ENCODE measurements at places on chromosomes 5 and 9.

DNA sequence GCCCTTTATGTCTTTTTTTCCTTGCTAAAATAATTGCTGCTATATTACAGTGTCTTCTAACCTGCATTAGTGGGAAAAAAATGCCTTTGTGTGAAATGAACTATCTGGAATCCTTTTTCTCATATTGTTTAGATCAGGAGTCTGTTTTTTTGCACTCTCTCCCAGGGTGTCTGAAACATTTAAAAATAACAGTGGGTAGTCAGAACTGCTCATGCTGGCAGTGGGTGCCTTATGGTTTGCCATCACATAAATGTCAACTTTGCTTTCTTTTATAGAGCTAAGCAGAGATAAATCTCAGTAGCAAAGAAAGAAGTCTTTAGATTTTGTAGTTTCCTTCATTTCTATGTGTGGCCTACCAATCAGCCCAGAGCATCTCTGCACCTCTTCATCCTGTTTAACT is 347.8 kb upstream of the RGMB start:
- no peak for DNase-seq

GRCh38 chr9:108859459-108860114 is 2.5 kb upstream of the ACTL7A start:
- no peak for DNase-seq

DNA sequence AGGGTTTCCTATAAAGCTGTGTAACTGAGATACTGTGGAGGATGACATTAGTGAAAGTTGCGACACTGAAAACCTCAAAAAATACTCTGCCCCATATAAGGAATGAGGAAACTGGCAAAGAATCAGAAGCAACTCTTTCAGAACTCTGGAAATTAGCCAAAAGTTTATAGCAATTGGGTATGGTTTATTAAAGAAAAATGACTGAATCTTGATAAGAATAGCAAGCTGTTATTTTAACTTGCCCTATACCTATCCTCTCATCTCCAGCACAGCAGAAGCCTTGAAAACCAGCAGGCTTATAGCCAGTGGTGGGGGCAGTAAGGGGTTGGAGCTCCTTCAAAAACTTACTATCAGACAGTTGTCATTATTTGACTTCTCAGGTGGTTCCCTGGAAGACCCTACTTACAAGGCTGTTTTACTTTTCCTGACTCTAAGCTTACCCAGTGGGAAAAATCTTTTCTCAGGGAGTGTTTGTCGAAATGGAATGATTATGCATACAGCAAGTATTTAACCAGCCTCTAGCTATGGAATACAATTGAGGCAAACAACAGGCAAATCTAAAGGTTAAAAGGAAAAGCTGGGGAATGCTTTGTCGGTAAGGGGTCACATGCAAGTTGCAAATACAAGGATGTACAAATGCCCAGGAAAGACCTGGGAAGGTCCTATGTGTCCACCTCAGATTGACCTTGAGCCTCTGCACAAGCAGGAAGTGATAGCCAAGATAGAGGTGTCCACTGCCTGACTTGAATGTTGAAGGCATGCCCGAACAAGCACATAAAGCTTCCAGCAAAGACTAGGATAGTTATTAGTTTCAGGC is 21.0 kb upstream of the FAM151B start:
- DNase-seq = no peak

- DNase-seq = no peak
These were observed 14.1 kb downstream of the HSPB3 start for GRCh38 chr5:54469622-54470021.

DNA sequence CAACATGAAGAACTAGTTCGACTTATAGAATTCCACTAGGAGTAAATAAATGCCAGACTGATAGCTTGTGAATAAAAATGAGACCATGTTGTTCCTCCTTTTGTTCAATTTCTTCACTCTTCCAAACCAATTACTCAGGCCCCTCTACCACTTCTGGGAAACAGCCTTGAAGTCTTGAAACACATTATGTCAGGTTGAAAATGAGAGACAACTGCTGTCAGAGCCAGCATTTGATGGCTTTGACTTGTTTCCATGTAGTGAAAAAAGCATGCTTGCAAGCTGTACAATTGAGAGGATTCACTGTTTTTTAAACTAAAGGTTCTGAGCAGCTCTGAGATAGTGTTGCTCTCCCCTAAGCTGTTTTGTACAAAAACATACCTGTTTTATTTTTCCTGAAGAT is 337.1 kb upstream of the SGCD start:
- no peak for DNase-seq

DNA sequence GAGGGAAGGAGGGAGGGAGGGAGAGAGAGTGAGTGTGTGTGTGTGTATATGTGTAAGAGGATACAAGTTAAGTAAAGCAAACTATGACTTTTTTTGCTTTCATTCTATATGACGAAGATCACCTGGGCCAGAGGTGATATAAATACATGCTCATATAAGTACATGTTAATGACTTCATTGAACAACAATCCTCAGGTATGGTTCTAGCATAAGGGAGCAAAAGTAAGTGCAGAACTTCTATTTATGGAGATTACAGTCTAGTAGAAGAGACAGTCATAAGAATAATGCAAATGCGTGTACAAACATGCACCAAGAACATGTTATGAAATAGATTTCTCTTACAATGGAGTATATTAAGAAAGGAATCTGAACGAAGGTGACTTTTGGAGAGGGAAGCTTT is 1804.0 kb downstream of the MAT2B start:
- no peak for DNase-seq

DNA sequence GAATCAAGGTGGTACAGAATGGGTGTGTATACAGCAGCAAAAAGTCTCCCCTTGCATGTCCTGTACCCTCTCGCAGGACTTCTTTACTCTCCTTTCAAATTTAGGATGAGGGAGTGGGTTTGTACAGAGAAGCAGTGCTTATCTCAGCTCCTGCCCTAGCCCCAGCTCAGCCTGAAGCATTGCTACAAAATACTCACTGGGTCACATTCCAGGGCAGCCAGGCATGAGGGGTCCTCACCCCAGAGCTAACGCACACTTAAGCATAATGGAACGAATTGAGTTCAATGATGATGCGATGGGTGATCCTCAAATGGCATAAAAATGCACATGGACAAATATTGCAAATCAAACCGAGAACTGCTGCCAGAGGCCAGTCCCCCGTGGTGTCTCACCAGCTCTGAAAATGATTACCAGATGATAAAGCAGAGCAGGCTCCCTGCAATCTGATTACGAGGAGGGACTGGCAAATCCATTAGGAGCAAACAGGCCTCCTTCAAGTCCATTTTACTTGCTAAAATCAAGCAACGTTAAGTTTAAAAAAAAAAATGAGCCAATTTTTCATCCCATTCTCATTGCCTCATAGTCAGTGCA is 231.6 kb upstream of the TAS2R1 start:
- DNase-seq = no peak

DNA sequence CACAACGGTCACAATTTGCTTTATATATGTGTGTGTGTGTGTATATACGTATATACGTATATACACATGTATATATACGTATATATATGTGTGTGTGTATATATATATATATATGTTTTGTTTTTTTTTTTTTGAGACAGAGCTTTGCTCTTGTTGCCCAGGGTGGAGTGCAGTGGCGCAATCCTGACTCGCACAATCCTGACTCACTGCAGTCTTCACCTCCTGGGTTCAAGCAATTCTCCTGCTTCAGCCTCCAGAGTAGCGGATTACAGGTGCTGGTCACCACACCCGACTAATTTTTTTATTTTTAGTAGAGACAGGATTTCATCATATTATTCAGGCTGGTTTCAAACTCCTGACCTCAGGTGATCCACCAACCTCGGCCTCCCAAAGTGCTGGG is 3.1 kb downstream of the RNF38 start:
- no peak for DNase-seq

GRCh38 chr5:33482335-33482734 is 41.6 kb downstream of the TARS1 start:
- no peak for DNase-seq

DNA sequence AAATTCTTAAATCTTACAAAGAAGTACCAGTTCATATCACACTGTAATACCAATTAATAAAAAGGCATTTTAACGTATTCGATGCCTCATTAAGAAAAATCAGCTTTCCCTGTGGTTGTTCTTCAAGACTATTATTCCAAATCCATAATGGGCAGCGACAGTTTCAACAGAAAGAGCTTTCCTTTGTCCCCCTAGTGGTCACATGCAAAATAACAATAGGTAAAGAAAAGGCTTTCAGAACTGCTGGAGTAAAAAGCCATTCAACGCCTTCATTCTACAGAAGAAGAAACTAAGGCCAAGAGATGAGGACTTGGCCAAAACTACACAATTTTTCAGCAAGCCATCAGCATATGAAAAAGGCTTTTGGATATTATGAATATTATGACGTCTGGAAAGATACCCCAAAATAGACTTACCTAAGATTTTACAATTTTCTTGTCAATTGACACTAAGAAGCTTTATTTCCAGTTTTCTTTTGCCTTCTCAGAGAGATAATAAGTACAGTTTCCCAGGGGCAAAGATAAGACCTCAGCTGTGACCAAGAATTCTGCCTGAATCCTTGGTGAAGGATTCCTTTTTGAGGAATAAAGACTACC is 6.7 kb upstream of the CDH6 start:
- DNase-seq = peak; percentile 30

- DNase-seq = no peak
These were observed 85.5 kb upstream of the CTSL start for GRCh38 chr9:87640385-87640795.

GRCh38 chr5:179731791-179732411 is 721 bp upstream of the MAML1 start:
- no peak for DNase-seq

GRCh38 chr5:107805824-107806223 is 135.1 kb upstream of the EFNA5 start:
- no peak for DNase-seq

GRCh38 chr9:133709015-133709611 is 29.0 kb downstream of the SARDH start:
- peak; percentile 30 for DNase-seq

DNA sequence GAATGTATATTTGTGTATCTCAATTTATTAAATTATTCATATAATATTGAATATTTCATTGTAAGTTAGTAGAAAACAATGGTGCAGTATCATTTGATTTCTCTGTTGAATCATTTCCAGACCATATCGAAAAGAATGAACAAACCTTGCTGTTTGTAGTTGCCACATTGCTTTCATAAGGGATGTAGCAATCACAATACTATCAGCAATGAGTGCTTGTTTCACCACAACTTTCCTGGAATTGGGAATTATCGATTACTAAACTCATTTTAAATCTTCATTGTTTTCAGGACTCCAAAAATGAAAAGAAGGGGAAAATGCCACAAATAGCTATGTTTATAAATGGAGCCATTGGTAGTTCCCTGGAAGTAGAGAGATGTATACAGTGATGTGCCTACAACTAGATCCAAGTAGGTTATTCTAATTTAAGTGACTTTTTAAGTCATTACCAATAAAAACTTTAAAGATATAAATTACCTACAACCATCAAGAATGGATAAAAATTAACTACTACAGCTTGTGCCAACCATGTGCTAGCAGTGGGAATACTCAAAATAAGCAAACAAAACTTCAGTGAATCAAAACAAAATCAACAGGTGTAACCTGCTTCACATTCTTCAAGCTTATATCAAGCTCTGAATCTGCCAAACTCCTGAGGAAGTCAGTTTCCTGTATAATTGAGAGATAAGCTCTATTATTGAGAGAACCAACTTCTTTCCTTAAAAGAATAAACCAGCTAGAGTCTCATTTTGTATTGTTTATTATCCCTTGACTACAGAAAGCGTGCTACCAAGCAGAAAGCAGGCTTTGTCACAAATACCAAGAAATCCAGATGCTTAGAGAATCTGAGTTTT is 358.6 kb downstream of the ADGRV1 start:
- DNase-seq = no peak

DNA sequence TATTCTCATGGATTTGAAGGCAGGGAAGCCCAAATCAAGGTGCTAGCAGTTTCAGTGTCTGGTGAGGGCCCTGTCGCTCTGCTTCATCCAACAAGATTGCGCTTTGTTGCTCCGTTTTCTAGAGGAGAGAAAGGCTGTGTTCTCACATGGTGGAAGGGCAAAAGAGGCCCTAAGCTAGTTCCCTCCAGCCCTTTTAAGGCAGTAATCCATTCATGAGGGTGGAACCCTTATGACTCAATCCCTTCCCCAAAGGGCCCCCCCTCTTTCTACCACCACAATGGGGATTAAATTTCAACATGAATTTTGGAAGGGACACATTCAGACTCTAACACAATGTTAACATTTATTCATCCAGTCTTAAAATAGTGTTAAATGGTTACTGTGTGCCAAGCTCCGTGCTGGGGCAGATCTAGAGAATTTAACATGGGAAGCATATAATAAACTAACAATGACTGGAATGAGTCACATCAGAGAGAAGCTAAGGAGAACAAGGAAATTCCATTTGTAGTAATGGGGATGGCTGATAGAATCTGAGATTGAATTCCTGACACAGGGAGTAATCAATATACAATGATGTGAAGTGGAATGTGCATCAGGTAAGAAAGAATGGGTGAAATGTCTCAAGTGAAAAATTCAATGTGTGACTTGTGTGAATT is 382.8 kb upstream of the ZNF608 start:
- DNase-seq = no peak

DNA sequence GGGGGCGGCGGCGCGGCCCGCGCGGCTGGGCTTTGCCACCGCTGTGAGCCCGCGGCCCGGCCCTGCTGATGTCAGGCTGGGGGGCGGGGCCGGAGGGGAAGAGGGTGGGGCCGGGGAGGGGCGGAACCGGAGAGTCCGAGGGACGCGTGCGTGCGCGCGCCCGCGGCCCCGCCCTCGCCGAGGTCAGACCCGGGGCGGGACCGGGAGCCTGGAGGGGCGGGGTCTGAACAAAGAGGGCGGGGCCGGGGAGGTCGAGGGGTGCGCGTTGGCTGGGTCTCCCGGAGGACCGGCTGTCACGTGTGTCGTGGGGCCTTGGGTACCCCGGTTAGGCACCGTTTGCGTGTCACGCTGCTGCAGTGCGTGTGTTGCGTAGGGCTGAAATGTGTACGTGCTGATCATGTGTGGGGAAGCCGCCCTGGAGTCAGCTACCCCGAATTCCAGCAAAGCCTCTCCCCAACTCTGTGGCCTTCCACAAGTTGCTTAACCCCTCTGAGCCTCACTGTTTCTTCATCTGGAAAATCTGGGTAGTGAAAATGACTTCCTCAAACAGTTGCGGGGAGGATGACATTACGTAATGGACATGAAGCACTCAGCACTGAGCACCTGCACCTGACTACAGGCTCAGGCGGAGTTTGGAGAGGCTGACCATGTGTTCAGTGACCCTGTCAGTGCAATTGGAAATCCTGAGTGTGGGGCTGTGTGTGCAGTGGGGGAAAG is at the start of gene RALGDS:
RALGDS (minus strand) TSS at position 43 of the 717 bp plus-strand sequence. CDS start 86 bp downstream, outside the sequence.
- no peak for DNase-seq

GRCh38 chr5:10695055-10695649 is 65.9 kb downstream of the DAP start:
- DNase-seq = peak; percentile 20

DNA sequence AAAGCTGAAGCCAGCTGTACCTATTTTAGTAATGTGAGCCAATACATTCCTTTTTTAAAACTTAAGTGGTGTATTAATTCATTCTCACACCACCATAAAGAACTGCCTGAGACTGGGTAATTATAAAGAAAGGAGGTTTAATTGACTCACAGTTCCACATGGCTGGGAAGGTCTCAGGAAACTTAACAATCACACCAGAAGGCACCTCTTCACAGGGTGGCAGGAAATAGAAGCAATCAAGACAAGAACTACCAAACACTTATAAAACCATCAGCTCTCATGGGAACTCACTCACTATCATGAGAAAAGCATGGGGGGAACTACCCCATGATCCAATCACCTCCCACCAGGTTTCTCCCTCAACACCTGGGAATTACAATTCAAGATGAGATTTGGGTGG is 21.0 kb downstream of the ESM1 start:
- DNase-seq = no peak

- no peak for DNase-seq
These were observed 52.4 kb upstream of the TRAF1 start for GRCh38 chr9:120978987-120979386.

Data from NCI-H1417 treated with DMSO at 0.1 percent for 48 hours (cell line).